ENCODE measurements at places on chromosomes 13 and 19.

DNA sequence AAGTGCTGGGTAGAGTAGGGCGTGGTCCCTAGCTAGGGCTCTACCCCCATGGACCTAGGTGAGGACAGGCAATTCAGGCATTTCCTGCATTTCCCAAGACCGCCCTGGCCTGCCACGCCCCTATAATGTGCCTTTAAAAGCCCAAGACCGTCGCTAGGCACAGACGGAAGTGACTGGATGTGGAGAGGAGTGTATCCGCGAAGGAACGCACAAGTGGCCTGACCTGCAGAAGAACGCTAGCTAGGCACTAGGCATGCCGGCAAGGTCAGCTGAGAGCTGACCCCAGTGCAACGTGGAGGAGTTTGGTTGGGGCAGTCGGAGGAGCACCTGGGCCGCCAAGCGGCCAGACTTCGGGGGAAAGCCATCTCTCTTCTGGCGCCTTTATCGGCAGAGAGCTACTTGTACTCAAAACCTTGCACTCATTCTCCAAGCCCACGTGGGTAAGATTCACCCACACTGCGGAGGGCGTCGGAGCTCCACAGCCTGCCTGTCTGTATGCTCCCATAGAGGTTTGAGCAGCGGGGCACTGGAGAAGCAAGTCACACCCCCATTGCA is 370.0 kb downstream of the FGF9 start:
- peak; percentile 28 for DNase-seq

DNA sequence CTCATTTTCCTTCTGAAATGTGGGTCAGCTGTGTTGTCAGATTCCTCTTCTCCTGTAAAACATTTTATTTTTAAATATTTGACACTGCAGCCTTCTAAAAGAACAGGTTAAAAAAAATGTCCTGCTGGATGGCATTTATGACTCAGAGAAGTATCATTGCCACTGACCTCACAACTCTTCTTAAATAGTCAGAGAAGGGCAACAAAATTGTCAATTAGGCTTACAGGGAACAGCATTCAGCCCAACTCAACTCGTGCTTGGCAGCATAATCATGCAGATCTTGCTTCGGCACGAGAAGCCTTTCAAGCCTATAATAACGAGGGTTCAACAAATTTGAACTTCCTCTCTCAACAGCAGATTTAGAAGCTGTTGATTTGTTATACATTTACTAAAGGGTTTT is 296.7 kb upstream of the DACH1 start:
- no peak for DNase-seq

GRCh38 chr13:58893396-58893795 is 1261.9 kb downstream of the PCDH17 start:
- no peak for DNase-seq

GRCh38 chr19:48283908-48284307 is 14.0 kb downstream of the ZNF114 start:
- no peak for DNase-seq

GRCh38 chr19:38509027-38509426 is 75.5 kb downstream of the RYR1 start:
- no peak for DNase-seq

DNA sequence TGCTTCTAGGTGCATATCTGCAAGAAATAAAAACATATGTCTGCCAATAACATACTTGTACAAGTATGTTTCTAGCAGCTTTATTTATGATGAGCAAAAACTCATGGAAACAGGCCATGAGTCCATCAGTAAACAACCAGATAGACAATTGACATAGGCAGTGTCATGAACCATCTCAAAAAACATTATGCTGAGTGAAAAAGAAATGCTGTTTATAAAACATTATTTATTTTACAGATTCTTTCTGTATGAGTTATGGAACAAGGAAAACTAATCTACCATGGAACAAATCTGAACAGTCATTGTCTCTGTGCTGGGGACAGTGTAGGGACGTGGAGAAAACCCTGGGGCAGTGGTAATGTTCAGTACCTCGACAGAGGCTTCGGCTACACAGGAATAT is 283.9 kb downstream of the UQCRFS1 start:
- no peak for DNase-seq

DNA sequence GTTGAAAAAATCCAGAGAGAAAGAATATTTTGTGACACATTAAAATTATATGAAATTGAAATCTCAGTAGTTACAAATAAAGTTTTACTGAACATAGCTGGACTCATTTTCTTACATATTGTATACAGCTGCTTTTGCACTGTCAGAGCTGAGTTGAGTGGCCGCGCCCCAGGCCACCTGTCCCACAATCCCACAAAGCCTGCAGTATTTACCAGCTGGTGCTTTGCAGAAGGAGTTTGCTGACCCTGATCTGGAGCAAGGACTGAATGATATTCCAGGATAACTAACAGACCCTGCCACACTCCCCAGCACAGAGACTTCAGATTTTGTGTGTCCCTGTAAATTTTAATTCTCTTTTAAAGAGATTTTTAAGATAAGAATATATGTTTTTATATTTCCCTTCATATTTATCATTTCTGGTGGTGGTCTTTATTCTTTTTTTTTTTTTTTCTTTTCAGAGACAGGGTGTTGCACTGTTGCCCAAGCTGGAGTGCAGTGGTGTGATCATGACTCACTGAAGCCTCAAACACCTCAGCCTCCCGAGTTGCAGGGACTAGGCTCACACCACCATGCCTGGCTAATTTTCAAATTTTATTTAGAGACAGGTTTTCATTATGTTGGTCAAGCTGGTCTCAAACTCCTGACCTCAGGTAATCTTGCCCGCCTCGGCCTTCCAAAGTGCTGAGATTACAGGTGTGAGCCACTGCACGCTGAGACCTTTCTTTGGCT is 48.5 kb downstream of the TDRD12 start:
- DNase-seq, result no peak

GRCh38 chr19:11534948-11535347 is 3.7 kb upstream of the CNN1 start:
- peak; percentile 32 for DNase-seq

DNA sequence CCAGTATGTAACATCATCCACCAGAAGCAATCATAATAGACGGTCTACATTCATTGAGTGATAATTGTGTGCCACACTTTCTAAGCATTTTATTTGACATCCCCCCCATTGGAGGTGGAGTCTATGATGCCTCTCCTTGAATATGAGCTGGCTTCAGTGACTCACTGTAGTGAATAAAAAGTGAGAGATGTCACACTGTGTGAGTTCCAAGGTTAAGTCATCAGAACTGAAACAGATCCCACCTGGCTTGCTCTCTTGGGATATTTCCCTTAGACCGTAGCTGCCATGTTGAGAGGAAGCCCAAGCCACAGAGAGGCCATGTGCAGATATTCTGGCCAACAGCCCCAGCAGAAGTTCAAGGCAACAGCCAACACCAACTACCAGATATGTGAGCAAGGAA is 12.6 kb downstream of the RTBDN start:
- no peak for DNase-seq

GRCh38 chr13:26698392-26699196 is 62.0 kb downstream of the GPR12 start:
- peak; percentile 81 for DNase-seq

DNA sequence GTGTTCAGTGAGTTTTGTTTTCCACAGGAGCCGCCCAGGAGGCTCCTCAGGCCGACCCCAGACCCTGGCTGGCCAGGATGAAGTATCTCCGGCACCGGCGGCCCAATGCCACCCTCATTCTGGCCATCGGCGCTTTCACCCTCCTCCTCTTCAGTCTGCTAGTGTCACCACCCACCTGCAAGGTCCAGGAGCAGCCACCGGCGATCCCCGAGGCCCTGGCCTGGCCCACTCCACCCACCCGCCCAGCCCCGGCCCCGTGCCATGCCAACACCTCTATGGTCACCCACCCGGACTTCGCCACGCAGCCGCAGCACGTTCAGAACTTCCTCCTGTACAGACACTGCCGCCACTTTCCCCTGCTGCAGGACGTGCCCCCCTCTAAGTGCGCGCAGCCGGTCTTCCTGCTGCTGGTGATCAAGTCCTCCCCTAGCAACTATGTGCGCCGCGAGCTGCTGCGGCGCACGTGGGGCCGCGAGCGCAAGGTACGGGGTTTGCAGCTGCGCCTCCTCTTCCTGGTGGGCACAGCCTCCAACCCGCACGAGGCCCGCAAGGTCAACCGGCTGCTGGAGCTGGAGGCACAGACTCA is 12.9 kb downstream of the B3GNT3 start:
- no peak for DNase-seq

DNA sequence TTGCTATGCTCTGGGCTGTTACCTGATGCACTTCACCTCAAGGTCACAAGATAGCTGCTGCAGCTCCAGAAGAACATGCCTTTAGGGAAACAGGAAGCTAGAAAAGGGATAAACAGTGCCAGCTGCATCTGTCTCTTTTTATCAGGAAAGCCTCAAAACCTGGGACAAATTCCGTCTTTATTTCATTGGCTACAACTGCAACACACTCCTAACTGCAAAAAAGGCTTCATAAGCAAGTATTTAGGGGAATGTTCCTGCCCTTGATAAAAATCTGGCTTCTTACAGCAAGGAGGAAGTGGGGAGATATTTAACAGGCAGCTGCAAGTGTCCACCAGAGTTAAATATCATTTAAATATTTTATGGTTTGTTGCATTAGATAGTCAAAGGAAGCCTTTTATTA is 34.2 kb upstream of the SERTM1 start:
- DNase-seq, result no peak

DNA sequence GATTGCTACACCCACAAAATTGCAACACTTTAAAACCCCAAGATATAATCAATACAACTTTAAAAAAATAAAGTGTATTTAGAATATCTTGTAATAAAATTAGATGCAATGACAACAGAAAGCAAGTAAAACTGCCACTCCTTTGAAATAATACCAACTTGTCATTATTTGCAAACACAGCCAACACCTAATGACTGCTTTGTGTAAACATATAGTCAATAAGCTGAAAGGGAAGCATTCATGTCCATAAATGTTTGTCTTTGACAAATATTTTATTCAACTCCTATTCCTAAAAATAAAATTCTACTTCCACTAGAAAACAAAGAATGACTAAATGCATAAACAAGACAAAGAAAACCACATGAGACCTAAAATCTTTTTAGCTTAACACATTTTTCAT is 6.6 kb downstream of the SMAD9 start:
- DNase-seq, result no peak

- DNase-seq, result no peak
Observed at GRCh38 chr19:41311072-41311471, 1.1 kb downstream of the CCDC97 start.

GRCh38 chr13:47420568-47420967 is 523.7 kb upstream of the HTR2A start:
- no peak for DNase-seq

DNA sequence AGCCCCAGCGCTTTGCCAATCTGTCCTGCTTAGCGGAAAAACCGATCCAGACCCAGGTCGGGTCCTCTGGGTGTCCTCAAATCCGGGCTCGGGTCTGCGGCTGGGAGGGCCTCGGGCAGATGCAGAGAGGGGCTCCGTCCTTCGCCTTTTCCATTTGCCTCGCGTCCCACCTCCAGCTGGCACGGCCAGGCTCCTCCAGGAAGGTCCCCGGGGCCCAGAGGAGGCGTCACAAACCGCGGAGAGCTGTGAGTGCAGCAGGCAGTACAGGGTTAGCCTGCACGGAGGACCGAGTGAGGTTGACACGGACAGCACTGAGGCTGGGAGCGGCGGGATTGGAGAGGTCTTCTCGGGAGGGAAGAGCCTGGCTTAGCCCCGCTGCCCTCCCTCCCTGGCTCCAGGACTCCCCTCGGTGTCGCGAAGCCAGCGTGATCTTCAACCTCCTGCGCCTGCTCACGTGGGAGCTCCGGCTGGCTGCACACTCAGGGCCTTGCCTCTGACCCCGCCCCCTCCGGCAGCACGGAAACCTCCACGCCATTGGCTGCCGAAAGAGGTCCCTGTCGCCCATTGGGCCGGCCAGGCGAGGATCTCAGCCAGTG is 2.8 kb upstream of the IFNL2 start:
- DNase-seq, result no peak

- DNase-seq, result no peak
Observed at GRCh38 chr19:3207461-3208242, 16.8 kb upstream of the CELF5 start.

- DNase-seq, result no peak
Observed at GRCh38 chr19:43518051-43518450, 8.9 kb downstream of the ETHE1 start.

GRCh38 chr13:20340136-20340758 is 108.1 kb upstream of the GJB6 start:
- no peak for DNase-seq

GRCh38 chr13:48563626-48564025 is 30.7 kb upstream of the RCBTB2 start:
- DNase-seq, result no peak

GRCh38 chr13:28657784-28658538 is 969 bp upstream of the POMP start:
- peak; percentile 52 for DNase-seq

- no peak for DNase-seq
Observed at GRCh38 chr19:2051773-2052704, 995 bp upstream of the MKNK2 start.

- no peak for DNase-seq
Observed at GRCh38 chr19:28235606-28236125, 977.3 kb downstream of the UQCRFS1 start.

DNA sequence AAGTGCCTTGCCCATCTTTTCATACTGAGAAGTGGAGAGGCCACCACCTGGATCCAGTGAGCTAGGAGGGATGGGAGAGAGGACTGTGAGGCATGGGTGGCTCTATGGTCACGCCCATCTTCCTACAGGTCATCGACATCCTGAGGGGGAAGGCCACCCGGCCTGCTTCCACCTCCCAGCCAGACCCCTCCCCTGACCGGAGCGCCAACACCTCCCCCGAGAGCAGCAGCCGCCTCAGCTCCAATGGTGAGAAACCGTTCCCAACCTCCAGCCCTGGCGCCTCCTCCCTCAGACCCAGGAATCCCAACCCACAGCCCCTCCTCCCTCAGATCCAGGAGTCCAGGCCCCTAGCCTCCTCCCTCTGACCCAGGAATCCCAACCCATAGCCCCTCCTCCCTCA is 10.1 kb downstream of the BCL3 start:
- no peak for DNase-seq

DNA sequence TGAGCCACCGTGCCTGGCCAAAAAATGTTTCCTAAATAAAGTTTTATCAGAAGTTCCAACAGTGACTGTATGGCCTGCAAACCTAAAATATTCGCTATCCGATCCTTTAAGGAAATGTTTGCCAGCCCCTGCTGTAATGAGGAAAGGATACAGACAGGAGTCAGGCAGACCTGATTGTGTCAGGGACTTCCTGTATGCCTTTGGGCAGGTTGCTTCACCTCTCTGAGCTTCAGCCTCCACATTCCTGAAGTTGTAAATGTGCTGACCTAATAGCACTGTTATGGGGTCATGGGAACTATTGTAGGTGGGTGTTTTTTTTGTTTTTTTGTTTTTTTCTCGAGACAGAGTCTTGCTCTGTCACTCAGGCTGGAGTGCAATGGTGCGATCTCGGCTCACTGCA is 6.2 kb downstream of the ABHD8 start:
- DNase-seq, result no peak

GRCh38 chr13:72839831-72840426 is 58.0 kb downstream of the PIBF1 start:
- no peak for DNase-seq

DNA sequence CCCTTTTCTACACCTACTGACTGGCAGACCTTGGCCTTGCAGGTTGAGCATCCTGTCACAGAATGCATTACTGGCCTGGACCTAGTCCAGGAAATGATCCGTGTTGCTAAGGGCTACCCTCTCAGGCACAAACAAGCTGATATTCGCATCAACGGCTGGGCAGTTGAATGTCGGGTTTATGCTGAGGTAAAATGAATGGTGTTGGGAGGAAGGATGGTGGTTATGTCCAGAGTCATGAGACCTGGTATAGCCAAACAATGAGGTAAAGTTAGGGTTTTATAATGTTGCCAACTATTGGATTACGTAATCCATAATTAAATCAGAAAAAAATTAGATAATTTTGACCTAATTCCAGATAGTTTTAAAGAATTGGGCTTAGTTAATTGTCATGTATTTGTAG is 212.5 kb downstream of the PCCA start:
- no peak for DNase-seq

GRCh38 chr13:68550330-68550729 is 1320.2 kb upstream of the PCDH9 start:
- DNase-seq, result no peak

All from inflammatory macrophage (primary cell).